ENCODE measurements at places on chromosomes 1 and 21.

DNA sequence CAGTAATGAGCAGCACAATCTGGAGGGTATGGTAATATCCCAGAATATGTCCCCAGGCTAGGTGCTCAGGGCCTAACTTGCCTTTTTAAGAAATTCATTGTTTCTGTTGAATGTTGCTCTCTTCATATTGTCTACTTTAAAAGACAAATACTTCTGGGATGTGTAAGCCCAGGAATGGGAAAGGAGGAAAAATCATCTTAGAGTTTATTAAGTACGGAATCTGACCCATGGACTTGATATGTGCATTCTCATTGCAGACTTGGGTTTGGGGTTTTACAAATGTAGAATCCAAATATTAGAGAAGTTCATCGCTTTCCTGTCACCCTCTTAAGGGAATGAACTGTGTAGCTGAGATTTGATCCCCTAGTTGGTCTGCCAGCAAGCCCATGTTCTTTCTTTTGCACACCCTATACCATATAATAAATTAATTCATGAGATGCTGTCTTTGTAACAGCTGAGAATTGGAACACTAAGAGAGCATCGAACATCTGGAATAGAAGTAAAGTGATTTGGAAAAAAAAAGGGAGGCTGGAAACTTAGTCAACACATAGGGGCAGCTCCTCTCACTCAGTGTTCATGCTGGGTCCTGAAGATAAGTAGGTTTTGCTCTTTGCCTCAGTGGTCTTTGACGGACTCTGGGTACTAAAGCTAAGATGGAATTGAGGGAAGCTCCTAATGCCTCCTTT is 235.8 kb upstream of the C1orf105 start:
- no peak for DNase-seq

DNA sequence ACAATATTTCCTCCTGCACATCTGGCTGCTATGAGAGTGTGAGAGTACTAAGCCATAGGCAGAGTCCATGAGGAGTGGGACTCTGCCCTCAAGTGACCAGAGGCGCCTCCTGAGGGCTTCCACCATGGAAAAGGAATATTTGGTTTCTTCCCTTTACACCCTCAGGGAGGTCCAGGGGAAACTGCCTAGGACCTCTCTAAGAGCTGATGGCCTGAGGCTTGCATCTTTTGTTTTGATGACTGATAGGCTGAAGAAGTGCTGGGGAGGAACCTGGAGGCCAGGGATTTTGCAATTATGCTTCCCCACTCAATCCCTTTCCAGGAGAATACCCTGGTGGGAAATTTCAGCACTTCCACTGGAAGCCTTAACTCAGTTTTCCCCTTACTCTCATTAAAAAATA is 111.0 kb downstream of the PBX1 start:
- DNase-seq, result no peak

- peak; percentile 71 for DNase-seq
Measured at GRCh38 chr1:222048094-222048595, 306.3 kb upstream of the DUSP10 start.

- no peak for DNase-seq
Measured at GRCh38 chr1:32592943-32593342, 53.7 kb downstream of the ZBTB8A start.

GRCh38 chr1:69994241-69994640 is 211.1 kb downstream of the LRRC40 start:
- no peak for DNase-seq

GRCh38 chr1:243658594-243659105 is 191.4 kb downstream of the AKT3 start:
- no peak for DNase-seq

- DNase-seq, result no peak
Measured at GRCh38 chr1:229191066-229191674, 79.7 kb upstream of the RAB4A start.

DNA sequence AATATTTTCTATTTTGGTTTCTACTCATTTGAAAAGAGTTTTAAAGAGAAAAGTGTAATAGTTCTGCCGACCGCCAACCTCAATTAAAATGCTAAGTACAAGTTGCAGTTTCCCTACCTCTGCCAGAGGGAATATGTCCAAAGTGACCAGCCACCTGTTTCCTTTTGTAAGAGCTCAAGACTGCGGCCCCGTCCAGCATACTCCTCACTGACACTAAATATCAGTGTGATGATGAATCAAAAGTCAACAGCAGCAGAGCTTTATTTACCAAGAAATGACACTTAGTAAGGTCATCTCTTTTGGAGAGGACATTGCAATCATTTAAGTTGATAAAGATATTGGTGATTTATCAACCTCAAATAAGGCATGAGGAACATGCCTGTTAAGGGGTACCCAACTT is 57.4 kb upstream of the NRIP1 start:
- DNase-seq, result no peak

GRCh38 chr1:59007429-59007819 is 223.6 kb upstream of the JUN start:
- no peak for DNase-seq

DNA sequence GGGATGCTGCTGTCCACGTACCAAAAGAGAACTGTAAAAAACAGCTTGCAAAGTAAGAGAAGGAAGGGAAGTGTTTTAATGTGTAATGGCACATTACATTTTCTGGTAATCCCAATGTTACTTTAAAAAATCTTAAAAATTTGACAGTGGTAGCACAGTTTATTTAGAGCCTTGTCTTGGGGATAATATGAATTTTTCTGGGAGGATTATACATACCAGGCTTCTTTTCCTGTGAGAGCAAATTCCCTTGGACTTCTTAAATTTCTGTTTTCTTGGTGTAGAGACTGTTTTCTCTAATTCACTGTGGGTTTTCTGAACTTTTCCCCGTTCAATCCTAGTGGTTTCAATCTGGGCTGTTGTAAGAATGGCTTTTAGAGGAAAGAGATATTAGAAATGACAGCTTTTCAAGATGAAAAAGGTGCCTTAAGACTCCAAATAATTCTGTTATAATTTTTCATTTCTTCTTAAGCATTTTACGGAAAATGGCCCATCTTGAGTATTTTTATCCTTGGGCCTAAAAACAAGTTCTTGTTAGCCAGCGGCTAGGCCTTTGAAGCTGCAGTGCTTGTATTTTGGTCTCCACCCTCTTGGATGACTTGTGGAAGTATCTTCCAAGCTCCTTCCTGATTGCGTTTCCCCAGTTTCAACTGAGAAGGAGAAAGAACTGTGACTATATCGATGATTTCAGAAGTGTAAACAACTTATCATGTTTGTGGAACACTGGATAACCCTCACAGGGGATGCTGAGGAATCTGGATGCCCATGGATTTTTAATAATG is 70.0 kb downstream of the LEPR start:
- no peak for DNase-seq

- no peak for DNase-seq
Measured at GRCh38 chr1:23473037-23473800, 10.8 kb downstream of the ASAP3 start.

DNA sequence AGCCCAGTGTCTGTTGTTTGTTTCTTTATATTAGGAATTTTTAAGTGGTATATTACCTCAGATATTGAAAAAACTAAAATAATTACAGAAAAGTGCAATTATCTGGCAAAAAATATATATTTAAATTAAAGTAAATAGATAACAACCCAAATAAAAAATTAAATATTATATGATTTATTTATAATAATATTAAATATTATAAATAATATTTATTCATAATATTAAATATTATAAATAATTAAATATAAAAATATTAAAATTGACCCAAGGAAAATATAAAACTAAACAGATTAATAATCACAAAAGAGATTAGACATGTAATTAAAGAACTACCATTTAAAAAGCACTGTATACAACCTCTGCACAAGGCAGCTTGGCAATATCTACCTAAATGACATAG is 331.9 kb upstream of the POGK start:
- no peak for DNase-seq

- DNase-seq, result peak; percentile 58
Measured at GRCh38 chr1:112614460-112615065, 4.4 kb downstream of the ST7L start.

DNA sequence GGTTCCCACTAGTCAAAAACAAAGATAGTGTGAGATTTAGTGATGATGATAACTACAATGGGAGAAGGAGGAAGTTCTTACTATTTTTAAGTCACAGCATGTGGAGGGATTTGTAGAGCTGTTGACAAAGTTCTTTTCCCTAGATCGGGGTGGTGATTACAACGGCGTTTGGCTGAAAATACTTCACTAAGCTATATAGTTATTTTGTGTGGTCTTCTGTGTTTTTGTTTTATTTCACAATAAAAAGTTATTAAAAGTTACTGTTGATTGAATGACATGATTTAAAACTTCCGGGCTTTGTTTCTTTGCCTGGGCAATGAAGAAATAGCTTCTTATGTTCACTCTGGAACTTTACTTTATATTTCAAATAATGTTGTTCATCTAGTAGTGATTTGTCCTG is 47.3 kb upstream of the SSX2IP start:
- no peak for DNase-seq

- no peak for DNase-seq
Measured at GRCh38 chr1:201791051-201791778, 37.7 kb upstream of the IPO9 start.

DNA sequence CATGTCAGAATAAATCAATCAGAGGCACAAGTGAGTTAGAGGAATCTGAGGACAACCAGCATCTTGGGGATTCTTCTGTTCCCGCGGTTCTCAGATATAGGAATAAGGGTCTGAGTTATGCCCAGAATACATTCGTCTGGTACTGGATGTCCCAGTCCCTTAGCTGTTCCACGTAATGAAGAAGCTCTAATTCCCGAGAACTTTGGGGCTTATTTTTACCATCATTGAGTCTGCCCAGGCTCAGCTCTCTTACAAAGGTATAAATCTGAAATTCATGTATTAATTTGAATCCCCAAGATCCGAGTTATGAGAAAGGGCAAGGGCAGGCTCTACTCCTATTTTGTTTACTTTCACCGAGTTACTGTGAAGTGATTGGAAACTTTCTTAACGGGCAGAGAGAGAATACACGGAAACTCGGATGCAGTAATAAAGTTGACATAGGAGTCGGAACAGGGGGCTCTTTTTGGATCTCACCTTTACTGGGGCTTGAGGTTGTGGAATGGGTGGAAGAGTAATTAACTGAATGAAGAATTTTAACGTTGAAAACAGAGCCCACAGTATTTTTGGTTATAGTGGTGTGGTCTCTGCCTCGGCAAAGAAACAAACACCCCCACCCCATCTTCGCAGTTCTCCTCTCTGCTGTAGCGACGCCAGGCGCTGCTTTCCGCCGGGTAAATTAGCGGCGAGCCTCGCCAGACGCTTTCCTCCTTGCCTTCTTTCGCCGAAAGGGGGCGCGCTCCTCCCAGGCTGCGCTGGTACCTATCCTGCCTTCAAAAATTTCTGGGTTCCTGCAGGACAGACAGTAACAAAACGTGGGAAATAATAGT is 7.1 kb downstream of the PRRX1 start:
- DNase-seq, result no peak

- DNase-seq, result no peak
Measured at GRCh38 chr1:221031458-221032203, 152.4 kb downstream of the HLX start.

DNA sequence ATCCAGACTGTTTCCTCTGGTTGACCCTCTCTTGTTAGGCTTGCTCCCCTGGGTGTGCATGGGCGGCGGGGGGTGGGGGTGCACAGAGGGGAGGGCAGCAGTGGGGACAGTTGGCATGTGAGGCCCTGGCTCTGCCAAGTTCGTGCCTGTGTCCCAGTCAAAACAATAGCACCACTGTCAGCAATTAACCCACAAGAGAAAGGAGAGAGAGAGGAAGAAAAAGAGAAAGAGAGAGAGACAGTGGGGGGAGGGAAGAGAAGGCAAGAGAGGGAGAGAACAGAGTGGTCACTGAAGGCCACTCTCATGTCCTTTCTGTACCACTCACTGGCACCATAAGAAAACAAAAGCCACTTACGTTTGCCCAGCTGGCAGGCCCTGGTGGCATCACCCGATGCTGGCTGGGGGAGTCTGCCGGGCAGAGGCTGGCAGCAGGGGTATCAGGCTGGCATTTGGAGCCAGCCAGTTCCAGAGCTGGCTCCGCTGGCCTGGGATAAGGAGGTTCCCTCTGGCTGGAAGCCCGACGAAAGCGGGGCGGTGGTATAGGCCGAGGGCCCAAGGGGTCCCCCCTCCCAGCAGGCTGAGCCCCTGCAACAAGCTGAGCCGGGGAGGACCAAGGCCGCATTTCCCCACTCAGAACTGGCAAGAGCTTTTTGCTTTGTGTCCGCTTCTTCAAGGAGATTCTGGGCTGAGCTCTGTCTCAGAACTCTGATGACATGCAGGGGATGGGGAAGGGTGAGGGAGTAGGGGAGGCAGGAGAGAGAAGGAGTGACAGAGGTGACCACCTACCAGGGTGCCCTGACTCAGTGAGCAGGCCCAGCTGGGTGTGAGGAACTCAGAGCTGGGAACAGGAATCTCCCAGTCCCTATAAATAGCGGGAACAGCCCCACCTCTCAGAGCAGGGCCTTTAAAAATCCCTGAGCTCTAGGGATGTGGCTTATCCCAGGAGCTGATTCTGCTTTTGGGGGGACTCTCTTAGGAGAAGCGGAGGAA is 27.9 kb downstream of the PIK3C2B start:
- no peak for DNase-seq

DNA sequence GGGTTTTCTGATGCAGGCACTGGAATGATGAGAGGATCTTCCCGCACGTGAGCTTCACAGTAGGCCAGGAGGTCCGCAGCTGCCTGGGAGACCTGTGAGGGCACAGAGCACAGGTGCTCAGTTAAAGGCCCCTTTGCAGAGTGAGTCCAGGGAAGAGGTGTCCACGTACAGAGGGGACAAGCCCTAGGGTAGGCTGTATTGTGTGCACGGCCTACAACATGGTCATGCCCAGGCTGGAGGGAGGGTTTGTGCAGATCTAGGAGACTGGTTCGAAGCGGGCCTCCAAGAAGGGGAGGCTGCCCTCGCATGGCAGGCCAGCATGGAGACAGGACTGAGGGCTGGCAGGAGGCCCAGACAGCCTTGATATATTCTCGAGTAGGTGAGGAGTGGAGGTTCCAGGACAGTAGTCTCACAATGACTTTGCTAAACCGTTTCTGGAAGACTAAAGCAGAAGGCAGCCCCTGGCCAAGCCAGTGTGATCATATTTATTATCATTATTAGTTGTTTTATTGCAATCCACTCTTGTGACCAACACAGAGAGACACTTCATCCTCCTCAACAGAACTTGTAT is 48.0 kb upstream of the B3GALNT2 start:
- no peak for DNase-seq

GRCh38 chr21:38424305-38425019 is 73.8 kb downstream of the ERG start:
- DNase-seq, result no peak

DNA sequence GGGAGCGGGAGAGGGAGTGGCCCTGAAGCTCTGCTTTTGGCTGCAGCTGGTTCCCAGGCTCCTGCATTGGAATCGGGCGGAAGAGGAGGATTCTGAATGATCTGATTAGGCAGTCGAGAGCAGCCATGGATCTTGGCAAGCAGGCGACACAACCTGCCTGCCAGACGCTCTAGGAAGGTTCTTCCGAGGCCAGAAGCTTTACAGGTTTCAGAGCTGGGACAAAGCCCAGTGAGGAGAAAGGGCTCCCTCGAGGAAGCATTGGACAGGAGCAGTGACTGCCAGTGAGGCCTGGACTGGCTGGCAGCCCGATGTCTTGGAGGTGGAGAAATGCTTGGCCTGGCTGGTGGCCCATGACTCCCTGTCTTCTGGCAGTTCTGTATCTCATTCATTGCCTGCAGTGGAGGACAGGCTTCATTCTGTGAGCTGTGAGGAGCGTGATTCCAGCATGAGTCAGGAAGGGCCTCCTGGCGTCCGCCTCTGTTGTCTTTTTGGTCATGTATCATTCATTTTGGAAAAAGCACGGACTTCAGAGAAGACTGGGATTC is 132.7 kb upstream of the IPO9 start:
- peak; percentile 27 for DNase-seq

All from kidney glomerular epithelial cell (primary cell).